ENCODE measurements at places on chromosomes 1 and 21. TPM values are rescaled to one million over a fixed set of nuclear protein-coding genes. Genes with fewer than 3 reads are reported as not detected.

The ADAM30 gene
- total RNA-seq: not detected

The ANGPTL7 gene
- total RNA-seq: not detected

The TEX38 gene
- total RNA-seq: not detected

The MYOC gene
- total RNA-seq: not detected

The CYP4X1 gene
- total RNA-seq: not detected

The OR2L5 gene
- total RNA-seq: not detected

The SPATA1 gene
- total RNA-seq: 2.1 TPM

The CDC42BPA gene
- 1.3 TPM for total RNA-seq

The LCA5L gene
- total RNA-seq: not detected

The ATF6 gene
- 21.3 TPM for total RNA-seq

The FMOD gene
- total RNA-seq: 0.19 TPM

The ODR4 gene
- total RNA-seq: 10.7 TPM

The FAM20B gene
- 30.7 TPM for total RNA-seq

GRCh38 chr1:45718289-45718688, 30.3 kb downstream of the TMEM69 start:
- no peak for DNase-seq
- no peak overlapping the region for H3K4me3 ChIP-seq
- peaks cover 2% of the 10 kb centered on the region for H3K36me3 ChIP-seq
- no peaks in the 10 kb centered on the region for H3K27me3 ChIP-seq
- no peak overlapping the region for H3K27ac ChIP-seq

DNA sequence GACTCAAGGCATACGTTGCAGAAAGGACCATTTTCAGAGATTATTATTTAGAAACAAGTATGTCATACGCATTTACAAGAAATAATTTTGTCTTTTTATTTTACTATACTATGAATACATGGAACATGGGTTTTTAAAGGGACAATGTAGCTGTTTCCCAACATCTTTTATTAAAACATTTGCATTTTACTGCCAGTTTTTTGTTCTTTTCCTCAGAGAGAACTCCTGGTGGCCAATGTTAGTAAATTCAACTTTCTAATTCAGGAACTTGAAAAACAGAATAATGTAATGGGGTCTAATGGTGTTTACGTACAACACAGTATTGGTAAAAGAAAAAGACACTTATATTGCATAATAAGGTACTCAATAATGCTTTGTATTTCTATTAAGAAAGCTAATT, 14.9 kb downstream of the PRDM2 start:
- no peak for DNase-seq
- H3K4me1 ChIP-seq: peaks cover 8% of the 10 kb centered on the region
- no peak overlapping the region for H3K4me3 ChIP-seq
- no peak overlapping the region for H3K27ac ChIP-seq

DNA sequence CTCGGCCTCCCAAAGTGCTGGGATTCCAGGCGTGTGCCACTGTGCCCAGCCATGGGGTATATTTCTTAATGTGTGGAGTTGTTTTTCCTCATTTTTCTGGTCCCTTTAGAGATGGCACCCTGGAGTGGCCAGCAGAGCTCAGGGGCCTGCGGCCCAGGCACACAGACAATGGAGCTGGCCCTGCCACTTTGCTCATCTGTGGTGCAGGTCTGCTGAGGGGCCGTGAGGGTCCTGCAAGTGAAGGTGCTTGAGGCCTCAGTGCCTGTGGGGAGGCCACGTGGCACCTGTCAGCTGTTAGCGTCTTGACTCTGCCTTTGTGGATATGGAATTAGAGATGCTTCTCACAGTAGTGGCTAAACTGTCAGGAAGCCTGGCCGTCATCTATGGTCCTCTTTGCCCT, 7.5 kb downstream of the COL18A1 start:
- H3K4me3 ChIP-seq: no peak overlapping the region
- no peaks in the 10 kb centered on the region for H3K4me1 ChIP-seq
- peaks cover 10% of the 10 kb centered on the region for H3K27me3 ChIP-seq
- no peak overlapping the region for H3K27ac ChIP-seq
- H3K36me3 ChIP-seq: no peaks in the 10 kb centered on the region

- no peak overlapping the region for H3K27ac ChIP-seq
- DNase-seq: no peak
- H3K27me3 ChIP-seq: no peaks in the 10 kb centered on the region
- H3K4me1 ChIP-seq: peaks cover 20% of the 10 kb centered on the region
- peaks cover 4% of the 10 kb centered on the region for H3K36me3 ChIP-seq
These were observed 50.4 kb downstream of the SLC16A1 start for GRCh38 chr1:112905395-112906149.

DNA sequence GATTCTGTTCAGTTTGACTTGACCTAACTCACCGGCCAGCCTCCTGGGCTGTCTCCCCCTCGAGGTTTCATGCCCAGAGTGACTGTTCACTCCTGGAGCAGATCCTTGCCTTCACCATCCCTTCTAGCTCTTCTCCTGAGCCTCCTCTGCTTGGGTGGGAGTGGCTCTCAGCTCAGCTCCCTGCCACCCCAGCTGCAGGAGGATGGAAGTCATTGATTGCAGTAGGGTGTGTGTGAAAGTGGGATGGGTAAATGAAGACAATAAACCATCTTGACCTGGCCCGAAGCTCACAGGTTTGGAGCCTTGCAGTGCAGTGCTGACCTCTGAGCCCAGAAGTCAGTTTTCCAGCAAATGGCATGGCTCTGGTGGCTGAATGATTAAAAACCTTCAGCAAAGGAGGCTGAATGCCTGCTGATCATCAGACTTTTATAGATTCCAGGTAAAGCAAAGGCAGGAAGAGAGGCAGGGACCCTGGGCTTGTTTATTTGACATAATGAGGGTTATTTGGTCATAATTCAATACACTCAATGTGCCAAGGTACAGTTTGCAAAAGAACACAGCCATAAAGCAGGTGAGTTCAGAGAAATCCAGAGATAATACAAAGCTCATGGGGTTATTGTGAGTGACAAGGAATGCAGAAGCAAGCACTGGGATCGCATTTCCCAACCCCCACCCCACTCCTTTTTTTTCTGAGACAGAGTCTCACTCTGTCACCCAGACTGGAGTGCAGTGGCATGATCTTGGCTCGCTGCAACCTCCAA, 17.5 kb upstream of the TFF3 start:
- H3K4me3 ChIP-seq: no peak overlapping the region
- H3K36me3 ChIP-seq: peaks cover 10% of the 10 kb centered on the region
- no peak overlapping the region for H3K27ac ChIP-seq
- H3K27me3 ChIP-seq: peaks cover 40% of the 10 kb centered on the region
- peaks cover 4% of the 10 kb centered on the region for H3K4me1 ChIP-seq

DNA sequence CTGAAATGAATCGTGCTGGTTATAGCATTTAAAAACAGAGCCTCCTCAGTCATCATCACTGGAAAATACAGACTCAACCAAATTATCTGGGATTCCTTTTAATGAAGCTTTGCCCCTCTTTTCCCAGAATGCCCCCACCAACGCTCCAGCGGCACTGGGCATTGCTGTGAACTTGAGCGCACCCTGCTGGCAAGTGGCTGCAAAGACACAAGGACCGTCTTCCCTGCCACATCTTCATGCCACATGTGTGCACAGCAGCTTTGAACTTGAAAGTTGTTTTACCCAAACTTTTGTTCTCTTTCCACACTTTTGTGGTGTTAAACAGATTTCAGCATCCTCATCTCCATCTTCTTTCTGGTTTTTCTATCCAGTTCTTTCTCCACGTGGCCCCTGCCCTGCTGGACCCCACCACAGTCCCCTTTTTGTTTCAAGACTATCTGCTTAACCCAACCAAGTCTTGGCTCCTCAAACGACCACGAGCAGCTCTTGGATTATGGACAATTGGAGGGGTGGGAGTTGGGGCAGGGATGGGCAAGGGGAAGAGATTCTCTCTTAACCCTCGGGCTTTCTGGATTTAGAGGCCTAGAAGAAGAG, 12.8 kb upstream of the LMX1A start:
- no peak overlapping the region for H3K4me3 ChIP-seq
- H3K4me1 ChIP-seq: no peaks in the 10 kb centered on the region
- H3K27me3 ChIP-seq: peaks cover 88% of the 10 kb centered on the region
- H3K36me3 ChIP-seq: no peaks in the 10 kb centered on the region
- DNase-seq: peak; percentile 65

DNA sequence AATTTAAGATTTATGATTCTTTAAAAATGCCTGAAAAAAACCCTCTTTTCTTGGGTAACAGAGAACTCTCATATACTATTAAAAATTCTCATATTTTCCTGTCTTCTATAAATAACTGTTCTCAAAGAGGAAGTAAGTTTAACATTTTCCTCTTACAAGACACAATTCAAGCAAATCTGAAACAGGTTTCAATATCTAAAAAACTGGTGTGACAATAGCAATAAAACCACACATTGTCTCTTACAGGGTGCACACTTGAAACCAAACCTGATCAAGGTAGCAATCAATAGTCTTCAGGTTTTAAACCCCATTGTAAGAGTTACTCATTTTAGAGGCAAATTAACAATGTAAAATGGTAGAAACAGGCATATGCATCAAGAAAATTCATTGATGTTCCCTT, 28.0 kb downstream of the FUBP1 start:
- H3K27ac ChIP-seq: peak overlapping the region; percentile 61
- H3K27me3 ChIP-seq: no peaks in the 10 kb centered on the region
- H3K4me1 ChIP-seq: peaks cover 39% of the 10 kb centered on the region
- DNase-seq: no peak

DNA sequence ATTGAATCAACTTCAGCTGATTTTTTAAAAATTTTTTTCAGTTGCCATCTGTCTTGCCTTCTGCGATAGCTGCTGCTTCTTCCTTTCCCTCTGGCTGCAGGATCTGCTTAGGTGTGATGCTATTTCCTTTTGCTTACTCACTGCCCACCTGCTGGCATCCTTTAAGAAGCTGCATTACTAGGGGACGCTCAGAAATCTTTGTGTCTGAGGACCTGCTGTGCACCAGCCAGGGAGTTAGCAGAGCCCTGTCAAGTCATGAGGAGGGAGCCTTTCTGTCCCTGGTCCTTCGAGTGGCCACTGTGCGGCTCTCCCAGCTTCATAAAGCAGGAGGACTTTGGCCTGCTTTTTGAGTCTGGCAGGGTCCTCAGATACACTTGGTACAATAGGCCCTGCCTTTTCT, 327.8 kb downstream of the USH2A start:
- DNase-seq: no peak
- no peaks in the 10 kb centered on the region for H3K36me3 ChIP-seq
- H3K27ac ChIP-seq: no peak overlapping the region
- H3K4me1 ChIP-seq: no peaks in the 10 kb centered on the region
- H3K27me3 ChIP-seq: no peaks in the 10 kb centered on the region

DNA sequence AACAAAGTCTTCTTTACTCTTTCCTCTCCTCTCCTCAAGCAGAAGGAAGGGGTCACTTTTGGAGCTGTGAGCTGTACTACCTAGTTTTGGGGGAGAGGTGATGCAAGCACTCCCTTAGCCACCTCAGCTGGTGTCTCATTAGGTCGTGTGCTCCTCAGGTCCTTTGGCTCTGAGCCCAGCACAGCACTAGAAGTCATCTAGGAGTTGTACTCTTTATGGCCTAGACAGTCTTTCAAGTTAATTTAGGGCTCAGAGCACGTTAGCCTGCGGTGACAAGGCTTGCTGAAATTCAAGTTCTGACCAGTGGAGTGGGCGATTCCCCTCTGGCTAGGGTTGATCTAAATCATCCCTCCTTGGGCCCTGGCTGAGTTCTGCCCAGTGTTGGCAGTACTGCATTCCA, 48.0 kb upstream of the WDR26 start:
- no peak for DNase-seq
- H3K27ac ChIP-seq: no peak overlapping the region
- no peak overlapping the region for H3K4me3 ChIP-seq
- no peaks in the 10 kb centered on the region for H3K4me1 ChIP-seq
- peaks cover 8% of the 10 kb centered on the region for H3K27me3 ChIP-seq

- H3K36me3 ChIP-seq: no peaks in the 10 kb centered on the region
- no peaks in the 10 kb centered on the region for H3K4me1 ChIP-seq
- no peak overlapping the region for H3K27ac ChIP-seq
- H3K4me3 ChIP-seq: no peak overlapping the region
These were observed 155.9 kb upstream of the NEGR1 start for GRCh38 chr1:72438270-72438669.

DNA sequence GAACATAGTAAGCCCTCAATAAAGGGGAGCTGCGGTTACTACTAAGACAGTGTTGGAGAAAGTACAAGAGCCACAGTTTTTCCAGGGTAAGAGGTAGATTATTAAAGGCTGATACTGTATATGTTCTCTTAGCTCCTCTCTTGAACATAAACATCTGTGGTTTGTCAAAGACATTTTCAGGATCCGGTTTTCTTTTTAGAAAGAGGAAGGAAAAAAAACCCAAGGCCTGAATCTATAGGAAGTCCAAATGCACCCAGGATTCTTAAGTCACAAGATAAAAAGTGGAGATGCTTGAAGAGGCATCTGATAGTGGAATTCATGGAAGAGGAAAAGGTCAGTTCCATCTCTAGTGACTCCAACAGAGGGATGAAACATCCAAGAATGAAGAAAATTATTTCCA, 24.6 kb upstream of the SLC45A3 start:
- H3K4me1 ChIP-seq: peaks cover 2% of the 10 kb centered on the region
- H3K27ac ChIP-seq: no peak overlapping the region
- no peaks in the 10 kb centered on the region for H3K27me3 ChIP-seq
- no peak for DNase-seq

- no peaks in the 10 kb centered on the region for H3K27me3 ChIP-seq
- H3K4me3 ChIP-seq: no peak overlapping the region
- no peak for DNase-seq
- H3K27ac ChIP-seq: no peak overlapping the region
- H3K4me1 ChIP-seq: peaks cover 39% of the 10 kb centered on the region
These were observed 82.8 kb downstream of the DYRK1A start for GRCh38 chr21:37449302-37449937.

GRCh38 chr1:233656687-233657086, 42.8 kb downstream of the KCNK1 start:
- no peak overlapping the region for H3K4me3 ChIP-seq
- H3K36me3 ChIP-seq: no peaks in the 10 kb centered on the region

DNA sequence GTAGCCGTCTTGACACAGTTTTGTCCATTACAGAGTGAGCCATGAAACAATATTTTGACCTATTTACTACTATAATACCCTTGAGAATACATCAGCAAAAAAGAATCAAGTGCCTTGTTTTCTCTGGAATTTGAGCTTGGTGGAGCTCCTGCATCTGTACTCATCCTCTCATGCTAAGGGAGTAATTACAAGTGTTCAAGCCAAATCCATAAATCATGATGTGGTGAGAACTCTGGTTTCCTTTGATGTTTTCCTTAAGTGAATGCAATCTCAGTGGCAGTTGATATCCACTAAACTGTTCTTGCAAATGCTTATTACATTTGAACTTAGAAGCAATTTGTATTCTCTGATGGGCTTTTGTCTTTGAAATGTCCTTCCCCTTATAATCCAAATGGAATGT, 824.6 kb upstream of the TMPRSS15 start:
- no peaks in the 10 kb centered on the region for H3K36me3 ChIP-seq
- no peak overlapping the region for H3K4me3 ChIP-seq
- DNase-seq: no peak

- no peaks in the 10 kb centered on the region for H3K36me3 ChIP-seq
- H3K27ac ChIP-seq: no peak overlapping the region
- H3K4me1 ChIP-seq: peaks cover 8% of the 10 kb centered on the region
These were observed 2.5 kb downstream of the SDC3 start for GRCh38 chr1:30905916-30906620.
